ENCODE measurements at places on chromosomes 2 and 18. TPM values are rescaled to one million over a fixed set of nuclear protein-coding genes. Genes with fewer than 3 reads are reported as not detected.

DNA sequence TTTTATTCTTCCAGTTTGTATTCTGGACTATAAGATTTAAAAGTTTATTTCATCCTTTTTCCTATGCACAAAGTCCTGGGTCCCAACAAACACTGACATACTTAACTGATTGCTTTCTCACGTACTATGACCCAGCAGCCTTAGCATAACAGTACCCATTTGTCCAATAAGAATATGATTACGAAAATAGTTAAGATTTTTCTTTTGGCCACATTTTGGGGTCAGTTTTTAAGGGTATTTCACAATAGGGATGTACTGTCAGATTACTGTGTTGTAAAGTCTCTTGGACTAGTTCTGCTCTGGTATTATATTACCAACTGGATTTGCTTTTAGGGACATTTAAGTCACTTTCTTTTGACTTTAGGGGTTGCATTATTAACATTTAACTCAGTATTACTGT lies 46.1 kb downstream of the TTC39C start:
- no peak for DNase-seq

GRCh38 chr2:62187246-62187645 lies 8.7 kb upstream of the B3GNT2 start:
- no peak for DNase-seq

- no peak for DNase-seq
Measured at GRCh38 chr18:32328379-32328778, 138.5 kb downstream of the MEP1B start.

DNA sequence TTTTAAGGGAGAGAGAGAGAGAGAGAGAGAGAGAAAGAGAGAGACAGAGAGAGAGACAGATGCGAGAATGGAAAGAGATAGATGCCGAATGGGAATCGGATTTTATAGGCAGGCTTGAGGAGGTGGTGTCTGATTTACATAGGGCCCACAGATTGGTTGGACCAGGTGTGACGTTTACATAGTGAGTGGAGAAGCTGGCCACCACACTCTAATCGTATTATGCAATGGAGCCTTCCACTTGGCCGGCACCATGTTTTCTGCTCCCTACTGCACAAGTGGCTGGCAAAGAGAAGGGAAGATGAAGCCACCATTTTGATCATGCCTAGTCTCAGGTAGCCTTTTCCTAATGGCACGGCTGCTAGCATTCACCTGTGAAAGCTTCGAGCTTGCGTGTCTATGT lies 33.9 kb downstream of the CD8B2 start:
- DNase-seq = no peak

GRCh38 chr2:11257078-11257477 lies 87.4 kb downstream of the ROCK2 start:
- DNase-seq = peak; percentile 35

PRKAG3 gene
- not detected for total RNA-seq

OTX1 gene
- total RNA-seq = 0.26 TPM

KCNS3 gene
- total RNA-seq = 31.2 TPM

Data from H7 (cell line).